ENCODE measurements at places on chromosomes 5 and 9.

DNA sequence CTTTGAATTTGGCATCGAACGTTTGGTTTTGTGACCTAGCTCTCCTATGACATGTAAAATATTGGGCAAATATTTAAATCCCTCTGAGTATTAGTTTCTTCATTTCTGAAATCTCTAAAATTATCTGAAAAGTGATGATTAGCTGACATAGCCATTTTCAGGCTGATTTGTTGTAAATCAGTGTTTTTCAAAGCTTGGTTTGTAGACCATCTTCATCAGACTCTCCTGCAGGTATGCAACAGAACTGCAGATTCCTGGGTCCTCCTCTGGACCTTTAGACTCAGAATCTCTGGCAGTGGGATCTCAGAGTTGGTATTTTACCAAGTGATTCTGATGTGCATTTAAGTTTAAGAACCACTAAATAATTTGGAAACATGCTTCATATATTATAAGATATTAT is 38.9 kb upstream of the NMUR2 start:
- no peak for DNase-seq

GRCh38 chr9:121105531-121105930 is 30.8 kb downstream of the CNTRL start:
- DNase-seq: no peak

DNA sequence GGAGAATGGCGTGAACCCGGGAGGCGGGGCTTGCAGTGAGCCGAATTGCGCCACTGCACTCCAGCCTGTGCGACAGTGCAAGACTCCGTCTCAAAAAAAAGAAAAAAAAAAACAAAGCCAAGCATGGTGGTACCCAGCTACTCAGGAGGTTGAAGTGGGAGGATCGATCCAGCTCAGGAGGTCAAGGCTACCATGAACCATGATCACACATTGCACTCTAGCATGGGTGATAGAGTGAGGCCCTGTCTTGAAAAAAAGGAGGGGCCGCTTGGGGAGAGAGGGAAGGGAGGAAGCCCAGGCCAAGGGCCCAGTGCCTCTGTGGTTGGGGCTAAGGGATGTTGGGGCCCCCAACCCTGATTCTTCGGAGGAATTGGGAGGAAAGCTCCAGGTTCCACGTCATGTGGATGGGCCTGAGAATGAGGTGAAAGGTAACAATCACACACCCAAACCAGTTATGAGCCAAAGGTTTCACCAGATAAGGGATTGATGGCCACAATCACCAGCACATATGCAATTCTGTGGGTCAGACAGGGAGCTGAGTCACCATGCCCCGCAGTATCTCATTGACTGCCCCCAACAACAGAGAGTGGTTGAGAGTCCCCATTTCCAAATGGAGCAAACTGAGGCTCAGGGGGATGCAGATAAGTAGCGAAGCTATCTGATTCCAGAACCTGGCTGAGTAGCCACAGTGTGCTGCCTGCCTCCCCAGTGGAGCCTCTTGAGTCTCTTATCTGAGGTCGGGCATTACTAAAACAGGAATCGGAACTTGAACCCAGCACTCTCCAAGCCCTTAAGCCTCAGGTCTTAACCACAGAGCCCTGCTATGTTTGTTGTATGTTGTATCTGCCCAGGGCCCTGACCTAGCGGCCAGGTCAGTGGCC is 20.5 kb downstream of the SWI5 start:
- no peak for DNase-seq

GRCh38 chr9:30628915-30629567 is 1755.4 kb upstream of the ACO1 start:
- DNase-seq: no peak

- no peak for DNase-seq
These were observed 28.1 kb downstream of the TMOD1 start for GRCh38 chr9:97529363-97530076.

- no peak for DNase-seq
These were observed 134.3 kb downstream of the MACROH2A1 start for GRCh38 chr5:135264451-135265440.

GRCh38 chr9:121154782-121155181 is 46.9 kb downstream of the RAB14 start:
- no peak for DNase-seq

Measured in GM04503 (cell line).